Activated CD8-positive, alpha-beta memory T cell treated with anti-CD3 and anti-CD28 coated beads for 1 hour (primary cell): ENCODE measurements at places on chromosomes 2 and 18.

DNA sequence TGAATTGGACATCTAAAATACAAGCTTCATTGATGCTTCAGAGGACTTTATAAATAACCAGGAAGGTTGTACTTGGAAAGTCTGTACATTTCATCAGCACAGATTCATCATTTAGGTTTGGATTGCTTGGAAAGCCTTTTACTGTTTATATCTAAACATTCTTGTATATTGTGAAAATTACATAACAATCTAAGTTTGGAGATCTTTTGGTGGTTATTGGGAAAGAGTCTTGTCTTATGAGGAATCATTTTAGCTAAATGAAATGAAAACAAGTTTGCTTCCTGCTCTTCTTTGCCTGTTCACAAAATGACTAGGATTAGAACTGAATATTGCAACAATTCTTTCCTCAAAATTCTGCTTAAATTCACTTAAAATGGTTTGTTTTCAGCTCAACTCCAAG is 79.3 kb downstream of the ABI2 start:
- no peak for DNase-seq

- DNase-seq, result no peak
Measured at GRCh38 chr2:157169889-157170288, 87.6 kb upstream of the GALNT5 start.

GRCh38 chr2:163155279-163155883 is 316.8 kb upstream of the KCNH7 start:
- no peak for DNase-seq

DNA sequence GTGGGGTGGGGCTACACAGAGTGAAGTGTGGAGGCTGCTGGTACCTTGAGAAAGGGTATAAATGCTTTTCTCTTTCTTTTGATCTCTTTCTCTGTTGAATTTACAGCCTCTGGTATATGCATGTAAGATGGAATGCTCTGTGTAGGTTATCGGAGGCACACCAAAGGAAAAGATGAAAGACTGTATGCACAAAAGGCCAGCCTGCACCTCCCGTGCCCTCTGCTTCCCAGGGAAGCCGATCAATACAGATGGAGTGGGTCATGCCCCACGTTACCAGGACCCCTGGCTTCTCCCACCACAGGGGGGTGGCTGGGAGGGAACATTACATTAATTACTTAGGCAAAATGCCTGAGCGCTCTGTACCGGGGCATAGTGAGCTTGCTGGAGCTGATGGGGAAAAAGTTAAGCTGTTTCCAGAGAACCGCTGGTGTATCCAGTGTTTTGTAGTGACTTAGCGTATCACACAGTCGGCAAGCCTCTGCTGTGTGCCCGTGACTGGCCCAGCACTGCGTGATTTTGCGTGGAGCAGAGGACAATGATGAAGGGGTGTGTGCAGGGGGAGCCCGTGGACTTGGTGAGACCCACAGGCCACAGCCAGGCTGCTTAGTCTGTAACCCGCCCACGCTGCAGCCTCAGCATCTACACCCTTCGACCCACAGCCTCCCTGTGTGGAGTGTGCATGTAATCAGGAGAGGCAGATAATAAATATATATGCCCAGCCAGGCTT is 8.0 kb downstream of the ALLC start:
- no peak for DNase-seq

DNA sequence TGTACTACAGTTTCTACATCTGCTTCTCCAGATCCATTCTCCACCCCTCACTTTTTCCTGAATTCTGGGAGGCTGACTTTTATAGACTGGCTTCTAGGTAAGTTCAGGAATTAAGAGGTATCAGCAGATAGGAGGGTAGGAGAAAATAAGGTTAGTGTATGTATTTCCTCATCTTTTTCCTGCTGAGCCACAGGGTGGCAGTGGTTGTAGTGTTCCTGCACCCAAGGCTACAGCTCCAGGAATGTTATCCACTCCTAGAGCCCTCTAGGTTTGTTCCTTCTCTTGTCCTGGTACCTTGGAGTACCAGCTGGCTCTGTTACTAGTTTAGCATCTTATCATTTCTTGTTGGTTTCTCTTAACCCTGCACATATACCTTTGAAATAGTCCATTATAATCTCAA is 40.7 kb upstream of the C2orf66 start:
- no peak for DNase-seq

DNA sequence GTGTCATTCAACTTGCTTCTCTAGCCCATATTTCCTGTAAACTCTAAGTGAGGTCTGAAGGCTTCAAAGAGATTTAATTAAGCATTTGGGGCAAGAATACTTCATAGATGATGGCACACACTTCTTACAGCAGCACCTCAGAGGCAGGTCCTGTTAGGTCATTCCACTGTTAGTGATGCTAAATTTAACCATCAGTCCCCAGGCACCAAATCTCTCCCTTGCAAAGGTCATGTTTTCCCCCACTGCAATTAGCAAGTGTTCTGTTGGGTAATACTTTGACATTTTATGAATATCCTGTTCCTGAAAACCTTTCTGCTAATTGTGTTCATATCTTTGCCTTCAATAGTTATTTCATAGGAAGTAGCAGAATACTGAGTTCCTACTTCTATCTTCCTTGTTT is 117.0 kb downstream of the STK39 start:
- DNase-seq, result no peak

DNA sequence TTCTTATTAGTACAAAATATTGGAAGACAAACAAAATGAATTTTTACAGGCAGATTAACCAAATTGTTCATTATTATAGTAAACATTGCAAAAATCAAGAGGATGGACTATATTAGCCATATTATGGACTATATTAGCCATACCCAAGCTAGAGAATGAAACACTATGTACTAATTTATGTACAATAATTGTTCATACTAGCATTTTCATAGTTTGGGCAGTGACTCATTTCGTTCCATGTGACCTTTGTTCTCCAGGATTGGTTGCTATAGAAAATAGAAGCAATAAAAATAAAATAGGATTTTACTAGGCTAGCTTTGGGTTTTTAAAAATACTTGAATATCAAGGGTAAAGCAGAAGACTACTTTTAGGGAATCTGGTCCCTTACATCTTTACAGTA is 176.8 kb downstream of the ZEB2 start:
- DNase-seq, result no peak

GRCh38 chr2:172472446-172473033 is 45.2 kb downstream of the ITGA6 start:
- DNase-seq, result no peak

- DNase-seq, result no peak
Measured at GRCh38 chr18:644395-645004, 13.0 kb upstream of the TYMS start.

GRCh38 chr18:74375999-74376398 is 60.4 kb downstream of the C18orf63 start:
- DNase-seq, result no peak

- DNase-seq, result no peak
Measured at GRCh38 chr2:42135381-42136312, 33.5 kb upstream of the EML4 start.

DNA sequence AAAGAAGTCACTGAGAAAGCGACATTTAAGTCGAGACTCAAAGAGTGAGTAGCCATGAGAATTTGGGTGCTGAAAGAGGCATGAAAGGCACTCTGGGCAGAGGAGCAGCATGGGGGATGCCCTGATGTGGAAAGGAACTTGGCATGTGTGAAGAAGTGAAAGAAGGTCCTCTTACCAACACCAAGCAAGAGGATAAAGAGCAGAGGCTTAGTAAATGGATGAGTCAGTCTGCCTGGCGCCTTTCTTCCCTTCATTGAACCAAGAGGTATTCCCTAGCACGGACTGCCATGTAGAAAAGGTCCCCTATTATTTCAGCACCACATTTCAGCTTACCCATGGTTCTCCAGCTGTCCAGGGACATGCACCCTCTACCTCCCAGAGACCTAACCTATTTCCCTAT is 221.1 kb upstream of the NRP2 start:
- no peak for DNase-seq

- no peak for DNase-seq
Measured at GRCh38 chr2:30625701-30626100, 178.7 kb downstream of the LCLAT1 start.

- no peak for DNase-seq
Measured at GRCh38 chr2:127417406-127417805, 821 bp upstream of the PROC start.

DNA sequence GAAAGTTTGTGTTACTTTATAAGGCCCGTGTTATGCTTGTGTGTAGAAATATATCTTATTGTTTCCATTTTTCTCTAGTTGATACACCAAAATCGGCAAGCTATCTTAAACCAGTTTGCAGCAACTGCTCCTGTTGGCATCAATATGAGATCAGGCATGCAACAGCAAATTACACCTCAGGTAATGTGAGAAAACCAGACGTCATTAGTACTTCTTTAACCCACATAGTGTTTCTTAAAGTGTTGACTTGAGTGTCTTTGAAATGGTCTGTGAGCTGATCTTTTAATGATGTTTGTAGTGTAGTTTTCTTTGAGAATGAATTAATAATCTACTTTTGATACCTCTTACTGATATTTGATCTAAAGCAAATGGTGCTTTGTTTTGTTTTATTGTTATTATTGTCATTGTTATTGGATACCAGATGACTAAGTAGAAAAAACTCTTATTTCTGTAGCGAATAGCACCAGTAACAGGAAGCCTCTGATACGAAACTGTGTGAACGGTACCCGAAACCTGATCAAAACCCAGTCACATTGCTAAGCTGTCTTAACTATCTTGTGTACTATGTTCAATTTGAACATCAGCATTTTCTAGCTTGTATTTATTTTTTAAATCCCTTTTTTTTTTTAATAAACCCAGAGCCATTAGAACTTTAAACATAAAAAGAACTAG is 53.7 kb downstream of the PTRHD1 start:
- no peak for DNase-seq
